CD4-positive, alpha-beta T cell treated with Interleukin-1 beta for 1 hour (primary cell): ENCODE measurements at places on chromosomes 3 and 15.

- DNase-seq = no peak
These were observed 38.6 kb downstream of the TRPM1 start for GRCh38 chr15:31062911-31063310.

GRCh38 chr3:10448544-10448943, 56.8 kb downstream of the ATP2B2 start:
- no peak for DNase-seq

DNA sequence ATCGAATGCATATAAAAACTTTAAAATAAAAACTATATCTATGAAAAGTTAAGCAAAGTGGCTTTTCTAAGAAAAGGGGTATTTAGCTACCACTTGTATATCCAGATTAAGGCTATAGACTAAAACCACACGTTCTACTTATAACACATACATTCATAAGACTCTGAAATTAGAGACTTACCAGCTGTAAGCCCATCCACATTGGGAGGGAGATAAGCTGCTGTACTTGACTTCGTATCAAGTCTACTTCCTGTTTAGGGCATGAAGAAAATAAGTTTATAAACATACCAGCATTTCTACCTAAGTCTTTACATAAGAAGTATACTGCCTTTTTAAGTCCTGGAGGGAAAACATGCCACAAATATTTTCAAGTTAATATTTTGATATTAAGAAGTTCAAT, 27.7 kb downstream of the AQR start:
- DNase-seq = no peak

- no peak for DNase-seq
These were observed 204.2 kb upstream of the TBC1D5 start for GRCh38 chr3:17946619-17947018.

DNA sequence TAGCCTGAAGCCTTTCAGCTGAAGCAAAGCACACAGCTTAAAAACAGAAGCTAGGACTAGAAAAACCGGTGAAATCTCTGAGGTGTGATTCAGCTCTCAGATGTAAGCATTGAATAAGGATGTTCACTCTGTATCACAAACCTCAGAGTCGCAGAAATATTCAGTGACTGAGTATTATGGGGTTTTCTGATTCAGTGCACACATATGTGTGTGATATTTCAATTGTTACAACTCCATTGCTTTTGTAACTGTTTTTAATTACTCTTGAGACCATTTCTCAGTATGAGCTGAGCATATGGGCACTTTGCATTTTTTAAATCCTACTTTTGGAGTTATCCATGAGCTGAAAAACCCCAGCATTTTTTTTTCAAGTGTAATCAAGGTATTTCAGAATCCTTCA, 868.8 kb downstream of the NTRK3 start:
- no peak for DNase-seq

GRCh38 chr15:30991255-30992235, at the start of gene MTMR10:
MTMR10 (minus strand) TSS chr15:30991628; CDS start chr15:30991506, 122 bp downstream.
- DNase-seq = peak; percentile 78
